ENCODE measurements at places on chromosomes 3 and 15. TPM values are rescaled to one million over a fixed set of nuclear protein-coding genes. Genes with fewer than 3 reads are reported as not detected.

The WDR93 gene
- total RNA-seq, result 1.3 TPM

- no peak overlapping the region for H3K27ac ChIP-seq
- H3K27me3 ChIP-seq, result no peaks in the 10 kb centered on the region
- no peak for DNase-seq
- peaks cover 2% of the 10 kb centered on the region for H3K36me3 ChIP-seq
- H3K4me3 ChIP-seq, result no peak overlapping the region
- peaks cover 1% of the 10 kb centered on the region for H3K4me1 ChIP-seq
Observed at GRCh38 chr3:111473550-111473949, 68.4 kb upstream of the CD96 start.

DNA sequence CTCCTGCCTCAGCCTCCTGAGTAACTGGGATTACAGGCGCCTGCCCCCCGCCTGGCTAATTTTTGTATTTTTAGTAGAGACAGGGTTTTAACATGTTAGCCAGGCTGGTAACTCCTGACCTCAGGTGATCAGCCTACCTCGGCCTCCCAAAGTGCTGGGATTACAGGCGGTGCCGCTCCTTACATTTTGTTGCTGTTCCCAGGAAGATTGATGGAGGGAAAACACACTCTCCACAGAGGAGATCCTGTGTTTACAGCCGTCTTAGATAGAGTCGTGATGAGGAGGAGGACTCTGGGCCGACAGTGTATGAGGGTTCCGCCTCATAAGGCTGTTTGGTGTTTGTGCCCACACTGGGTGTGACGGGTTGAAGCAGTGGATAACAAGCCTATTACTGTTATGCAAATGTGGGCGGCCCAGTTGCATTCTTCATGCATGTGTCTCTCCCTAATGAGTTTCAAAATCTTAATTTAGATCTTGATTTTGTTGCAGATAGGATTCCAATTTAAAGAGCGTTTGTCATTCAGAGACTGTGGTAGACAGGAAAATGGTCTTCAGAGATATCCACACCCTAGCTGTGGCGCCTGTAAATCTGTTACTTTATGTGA is 60.0 kb downstream of the APBA2 start:
- no peak overlapping the region for H3K27ac ChIP-seq
- DNase-seq, result no peak
- peaks cover 11% of the 10 kb centered on the region for H3K36me3 ChIP-seq
- H3K27me3 ChIP-seq, result no peaks in the 10 kb centered on the region

GRCh38 chr15:27201425-27201824 is 230.4 kb downstream of the GABRG3 start:
- H3K27me3 ChIP-seq, result peaks cover 3% of the 10 kb centered on the region
- no peak overlapping the region for H3K4me3 ChIP-seq
- no peak overlapping the region for H3K27ac ChIP-seq
- no peaks in the 10 kb centered on the region for H3K36me3 ChIP-seq

DNA sequence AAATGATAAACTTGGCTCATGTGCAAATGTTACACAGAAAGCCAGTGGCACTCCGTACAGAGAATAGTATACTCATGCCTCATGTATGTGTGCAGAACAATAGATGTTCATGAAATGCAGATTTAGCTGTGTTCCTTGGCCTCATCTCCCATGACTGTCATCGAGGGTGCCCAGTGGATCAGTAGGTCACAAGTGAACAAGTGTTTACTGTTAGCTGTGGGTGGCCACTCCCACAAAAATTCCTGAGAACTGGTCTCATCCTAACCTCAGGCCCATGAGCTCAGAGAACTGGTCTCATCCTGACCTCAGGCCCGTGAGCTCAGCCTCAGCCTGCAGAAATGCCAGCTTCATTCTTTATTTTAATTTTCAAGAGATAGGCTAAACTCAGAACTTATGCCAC is 124.1 kb downstream of the GADL1 start:
- no peak overlapping the region for H3K4me3 ChIP-seq
- no peak for DNase-seq
- H3K27me3 ChIP-seq, result peaks cover 6% of the 10 kb centered on the region
- peak overlapping the region; percentile 71 for H3K27ac ChIP-seq

GRCh38 chr3:46660543-46661523 is 32.6 kb downstream of the ALS2CL start:
- H3K4me3 ChIP-seq, result no peak overlapping the region
- no peak overlapping the region for H3K27ac ChIP-seq
- H3K4me1 ChIP-seq, result peaks cover 7% of the 10 kb centered on the region
- H3K27me3 ChIP-seq, result peaks cover 46% of the 10 kb centered on the region

DNA sequence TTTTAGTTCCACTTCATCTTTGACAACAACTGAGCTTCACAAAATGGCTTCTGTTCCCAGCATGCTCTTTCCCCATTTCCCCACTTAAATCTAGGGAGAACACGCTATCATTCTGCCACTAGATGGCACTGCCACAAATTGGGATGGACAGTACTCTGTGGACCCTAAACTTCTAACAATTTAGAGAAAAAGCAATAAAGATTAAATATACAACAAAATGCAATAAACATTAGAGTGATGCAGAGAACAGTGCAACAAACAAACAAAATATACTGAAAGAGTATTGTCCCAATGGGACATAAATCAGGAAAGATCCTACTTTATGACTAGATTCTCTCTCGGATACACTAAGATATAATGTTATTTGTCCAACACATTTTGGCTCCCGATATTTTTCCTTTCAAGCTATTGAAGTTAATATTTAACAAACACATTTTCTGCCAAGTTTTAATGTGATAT is 169.7 kb upstream of the TMCO5A start:
- H3K4me3 ChIP-seq, result no peak overlapping the region
- no peak overlapping the region for H3K27ac ChIP-seq
- no peak for DNase-seq
- no peaks in the 10 kb centered on the region for H3K36me3 ChIP-seq
- H3K4me1 ChIP-seq, result no peaks in the 10 kb centered on the region

Data from progenitor cell of endocrine pancreas (in vitro differentiated cells).